Stimulated activated CD4-positive, alpha-beta T cell treated with anti-CD3 and anti-CD28 coated beads, TNF-alpha, amount 100 ng/mL, for 48 hours (primary cell): ENCODE measurements at places on chromosomes 3 and 15.

DNA sequence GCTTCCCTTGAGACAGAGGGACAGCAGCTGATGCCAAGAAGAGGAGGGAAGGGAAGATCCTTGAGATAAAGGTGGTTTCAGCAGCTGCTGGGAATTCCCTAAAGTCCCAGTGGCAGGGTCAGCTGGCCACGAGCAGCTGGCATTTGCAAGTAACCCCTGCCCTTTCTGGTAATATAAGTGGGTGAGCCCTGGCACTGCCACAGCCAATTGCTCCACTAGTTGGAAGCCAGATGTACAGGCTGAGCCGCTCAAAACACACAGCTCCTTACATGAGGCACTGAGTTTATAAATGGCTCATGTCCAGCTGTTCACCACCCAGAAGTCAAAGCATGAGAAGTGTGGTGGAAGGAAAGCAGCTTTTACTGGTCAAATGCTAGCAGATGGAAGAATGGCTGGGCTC, 35.4 kb downstream of the PRR20G start:
- DNase-seq: no peak

- no peak for DNase-seq
Measured at GRCh38 chr3:63995086-63995485, 28.2 kb downstream of the PSMD6 start.

- DNase-seq: no peak
Measured at GRCh38 chr3:32919920-32920319, 31.5 kb upstream of the CCR4 start.

- DNase-seq: no peak
Measured at GRCh38 chr15:31560643-31561042, 234.0 kb downstream of the KLF13 start.

DNA sequence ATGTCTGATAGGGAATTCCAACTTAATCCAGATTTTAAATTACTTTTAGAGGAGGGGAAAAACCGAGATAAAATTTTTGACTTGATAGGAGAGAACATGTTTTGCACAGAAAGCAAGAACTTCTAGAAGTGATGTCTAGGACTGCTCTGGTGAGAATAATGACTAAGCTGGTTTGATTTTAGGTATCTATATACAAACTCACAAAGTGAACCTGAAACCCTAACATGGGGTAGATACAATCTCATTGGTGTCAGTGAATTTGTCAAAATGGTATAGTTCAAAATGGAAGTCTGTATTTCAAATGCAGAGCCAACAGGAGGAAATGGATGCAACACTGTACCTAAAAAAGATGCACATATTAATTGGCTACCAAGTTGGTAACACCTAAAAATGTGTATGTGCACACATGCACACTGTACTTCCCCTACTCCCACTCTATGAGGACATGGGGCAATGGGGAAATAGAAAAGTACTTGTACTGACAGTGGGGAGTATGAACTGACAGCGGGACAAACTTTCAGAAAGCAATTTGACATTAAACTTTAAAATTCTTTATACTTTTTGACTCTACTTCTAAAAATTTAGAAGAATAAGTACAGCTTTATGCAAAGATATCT, 53.0 kb downstream of the NR1I2 start:
- no peak for DNase-seq
